Activated naive CD4-positive, alpha-beta T cell (primary cell): ENCODE measurements at places on chromosomes 12 and 14.

GRCh38 chr14:63203618-63204406 lies 431 bp upstream of the RHOJ start:
- no peak for DNase-seq

DNA sequence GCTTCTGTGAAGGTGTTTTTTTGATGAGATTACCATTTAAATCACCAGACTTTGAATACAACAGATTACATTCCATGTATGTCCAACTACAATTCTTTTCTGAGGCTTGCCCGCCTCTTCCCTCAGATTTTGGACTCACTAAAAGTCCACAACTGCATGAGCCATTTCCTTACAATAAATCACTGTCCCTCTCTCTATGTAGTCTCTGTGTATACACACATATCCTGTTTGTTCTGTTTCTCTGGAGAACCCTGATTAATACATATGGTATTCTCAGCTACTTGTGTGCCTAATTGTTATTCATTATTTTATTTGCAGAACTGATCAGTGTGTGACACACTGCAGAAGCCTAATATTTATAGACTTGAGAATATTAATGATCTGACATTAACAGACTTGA lies 2.4 kb upstream of the MIPOL1 start:
- DNase-seq = no peak

- no peak for DNase-seq
Measured at GRCh38 chr12:91040096-91040755, 17.6 kb downstream of the KERA start.

DNA sequence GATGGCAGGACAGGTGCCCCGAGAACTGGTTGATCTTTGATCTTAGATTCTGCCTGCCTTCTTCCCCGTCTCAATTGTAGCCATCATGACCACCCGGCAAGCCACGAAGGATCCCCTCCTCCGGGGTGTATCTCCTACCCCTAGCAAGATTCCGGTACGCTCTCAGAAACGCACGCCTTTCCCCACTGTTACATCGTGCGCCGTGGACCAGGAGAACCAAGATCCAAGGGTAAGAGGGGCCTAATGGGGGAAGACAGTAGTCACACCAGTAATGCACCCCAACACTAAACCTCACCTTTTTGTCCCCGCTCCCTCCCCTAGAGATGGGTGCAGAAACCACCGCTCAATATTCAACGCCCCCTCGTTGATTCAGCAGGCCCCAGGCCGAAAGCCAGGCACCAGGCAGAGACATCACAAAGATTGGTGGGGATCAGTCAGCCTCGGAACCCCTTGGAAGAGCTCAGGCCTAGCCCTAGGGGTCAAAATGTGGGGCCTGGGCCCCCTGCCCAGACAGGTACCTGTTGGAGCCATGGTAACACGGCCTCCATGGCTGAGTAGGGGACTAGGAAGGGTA lies 556 bp downstream of the TROAP start:
- DNase-seq = no peak

DNA sequence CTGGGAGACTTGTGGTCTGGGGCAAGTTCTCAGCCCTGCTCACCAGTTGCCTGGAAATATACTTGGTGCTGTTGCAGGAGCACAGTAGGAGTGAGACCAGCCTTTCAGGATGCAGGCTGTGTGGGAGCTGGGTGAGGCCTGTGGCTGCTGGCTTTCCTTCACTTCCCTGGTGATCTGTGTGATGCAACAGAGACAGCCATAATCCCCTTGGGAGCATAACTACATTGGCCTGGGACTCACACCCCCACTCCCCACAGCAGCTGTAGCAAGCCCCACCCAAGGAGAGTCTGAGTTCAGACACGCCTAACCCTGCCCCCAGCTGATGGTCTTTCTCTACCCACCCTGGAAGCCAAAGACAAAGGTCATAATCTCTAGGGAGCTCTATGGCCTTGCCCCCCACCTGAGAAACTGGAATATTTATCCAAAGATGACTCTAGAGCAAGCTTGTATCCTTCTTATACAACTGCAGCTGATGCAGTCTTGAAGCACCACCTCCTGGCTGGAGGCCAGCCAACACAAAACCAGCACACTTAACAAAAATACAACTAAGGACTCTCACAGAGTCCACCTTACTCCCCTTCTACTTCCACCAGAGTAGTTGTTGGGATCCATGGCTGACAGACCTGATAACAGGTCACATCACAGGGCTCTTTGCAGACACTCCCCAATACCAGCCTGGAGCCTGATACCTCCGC lies 190.4 kb upstream of the CPNE8 start:
- no peak for DNase-seq

DNA sequence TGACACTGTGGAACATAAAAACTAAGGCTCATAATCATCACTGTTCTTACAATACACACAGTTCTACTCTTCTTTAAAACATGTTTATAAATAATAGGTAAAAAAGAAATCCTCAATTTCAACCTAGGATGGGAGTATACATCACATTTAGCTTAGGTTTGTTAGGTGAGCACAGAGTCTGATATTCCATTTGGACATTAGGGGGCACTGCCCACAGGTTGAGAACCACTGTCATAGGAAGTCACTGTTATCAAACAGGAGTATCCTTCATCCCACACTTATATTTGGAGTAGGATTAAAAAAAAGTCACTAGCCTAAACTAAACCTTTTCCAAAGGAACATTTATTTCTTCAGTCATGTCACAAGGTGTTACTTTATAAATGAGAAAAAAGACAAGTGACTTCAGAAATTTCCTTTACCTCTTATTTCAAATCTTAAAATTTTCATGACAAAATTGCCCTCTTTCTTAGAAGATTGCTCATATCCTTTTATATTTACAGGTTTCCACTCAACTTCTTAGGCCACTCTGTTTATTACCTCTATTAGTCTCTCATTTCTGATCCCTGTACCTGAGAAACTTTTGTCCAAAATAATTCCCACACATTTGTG lies 240.6 kb downstream of the CPNE8 start:
- DNase-seq = no peak

DNA sequence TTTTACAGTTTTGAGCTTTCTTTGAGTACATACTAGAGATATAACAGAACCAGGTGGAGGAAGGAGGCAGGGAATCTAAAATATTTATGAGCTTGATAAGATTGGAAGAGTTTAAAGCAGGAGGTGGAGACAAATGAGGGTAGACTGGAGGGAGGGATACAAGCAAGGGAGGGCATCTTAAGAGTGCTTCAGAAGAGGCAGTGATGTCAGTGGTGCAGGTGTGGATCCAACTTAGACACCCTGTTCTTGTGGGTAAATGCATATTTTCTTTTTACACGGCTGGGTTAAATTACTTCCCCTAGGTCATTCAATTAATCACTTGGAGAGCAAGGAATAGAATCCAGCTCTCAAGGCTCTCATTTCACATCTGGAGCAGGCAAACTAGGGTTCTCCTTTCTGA lies 146.1 kb upstream of the LRIG3 start:
- DNase-seq = no peak

DNA sequence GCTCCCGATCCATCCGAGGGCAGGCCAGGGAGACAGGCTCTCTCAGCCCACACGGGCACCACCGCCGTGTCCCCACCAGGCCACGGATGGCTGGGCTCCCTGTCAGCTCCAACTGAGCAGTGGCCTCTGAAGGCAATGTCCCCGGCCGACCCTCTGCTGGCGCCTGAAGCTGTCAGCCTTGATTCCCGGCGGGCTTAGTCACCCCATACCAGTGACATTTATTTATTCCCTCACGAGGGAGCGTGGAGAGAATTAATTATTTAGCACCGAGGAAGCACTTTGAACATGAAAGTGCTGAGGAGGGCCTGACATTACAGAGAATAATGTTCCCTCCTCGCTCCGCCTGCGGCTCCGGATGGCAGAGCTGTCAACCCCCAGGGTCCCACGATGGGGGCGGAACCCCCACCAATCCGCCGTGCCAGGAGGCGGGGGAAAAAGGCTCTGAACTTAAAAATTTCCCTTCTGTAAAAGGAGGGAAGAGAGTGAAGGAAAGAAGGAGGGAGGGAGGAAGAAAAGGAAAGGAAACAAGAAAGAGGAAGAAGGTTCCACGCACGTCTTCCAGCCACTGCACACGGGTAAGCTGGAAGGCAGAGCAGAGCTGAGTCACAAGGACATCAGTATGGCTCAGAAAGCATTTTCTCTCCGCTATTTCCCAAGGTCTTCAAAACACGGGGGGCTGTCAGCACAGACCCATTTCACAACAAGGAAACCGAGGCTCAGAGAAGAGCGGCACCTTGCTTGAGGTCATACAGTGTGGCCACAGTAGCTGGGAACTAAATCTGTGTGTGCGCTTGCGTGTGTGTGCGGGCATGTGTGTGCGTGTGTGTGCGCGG lies 108.7 kb upstream of the NCOR2 start:
- no peak for DNase-seq

DNA sequence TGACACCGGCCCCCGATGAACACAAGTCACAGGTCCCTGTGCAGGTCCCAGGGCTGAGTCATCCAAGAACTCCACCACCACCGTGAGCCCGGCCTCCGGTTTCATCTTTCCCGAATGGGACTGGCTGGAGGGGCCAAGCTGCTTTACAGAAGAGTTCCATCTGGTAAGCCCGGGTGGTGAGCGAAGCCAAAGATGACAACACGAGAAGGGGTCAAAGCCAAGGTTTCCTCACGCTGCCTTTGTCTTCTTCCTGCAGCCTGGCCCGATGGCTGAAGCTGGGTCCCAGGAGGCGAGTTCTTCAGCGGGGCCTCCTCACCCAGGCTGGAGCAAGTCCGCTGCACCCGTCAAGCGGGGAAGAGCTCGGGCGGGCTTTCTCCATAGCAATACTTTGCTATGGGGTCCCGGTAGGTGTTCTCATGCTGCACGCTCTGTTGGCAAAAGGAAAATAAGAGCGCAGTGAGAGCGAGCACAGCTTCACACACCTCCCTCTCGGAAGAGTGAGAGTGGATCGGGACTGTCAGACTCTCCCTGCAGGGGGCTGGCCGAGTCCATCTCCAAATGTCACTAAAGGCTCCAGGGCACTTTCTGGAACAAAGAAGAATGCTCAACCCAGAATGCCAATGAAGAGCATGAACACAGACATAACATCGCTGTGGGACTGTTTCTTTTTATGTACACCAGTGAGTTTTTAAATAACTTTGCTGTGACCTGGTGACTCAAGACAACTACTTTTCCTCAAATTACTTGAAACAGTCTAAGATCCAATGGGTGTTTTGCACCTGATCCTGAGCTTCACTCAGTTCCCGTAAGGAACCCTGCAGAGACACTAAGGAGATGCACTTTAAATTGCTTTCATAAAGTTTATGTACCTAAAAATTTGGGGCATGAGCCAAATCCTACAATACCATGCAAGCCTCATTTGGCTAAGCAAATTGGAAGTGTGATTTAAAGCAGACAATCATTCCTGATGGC lies 20.1 kb downstream of the SPRING1 start:
- DNase-seq = no peak

DNA sequence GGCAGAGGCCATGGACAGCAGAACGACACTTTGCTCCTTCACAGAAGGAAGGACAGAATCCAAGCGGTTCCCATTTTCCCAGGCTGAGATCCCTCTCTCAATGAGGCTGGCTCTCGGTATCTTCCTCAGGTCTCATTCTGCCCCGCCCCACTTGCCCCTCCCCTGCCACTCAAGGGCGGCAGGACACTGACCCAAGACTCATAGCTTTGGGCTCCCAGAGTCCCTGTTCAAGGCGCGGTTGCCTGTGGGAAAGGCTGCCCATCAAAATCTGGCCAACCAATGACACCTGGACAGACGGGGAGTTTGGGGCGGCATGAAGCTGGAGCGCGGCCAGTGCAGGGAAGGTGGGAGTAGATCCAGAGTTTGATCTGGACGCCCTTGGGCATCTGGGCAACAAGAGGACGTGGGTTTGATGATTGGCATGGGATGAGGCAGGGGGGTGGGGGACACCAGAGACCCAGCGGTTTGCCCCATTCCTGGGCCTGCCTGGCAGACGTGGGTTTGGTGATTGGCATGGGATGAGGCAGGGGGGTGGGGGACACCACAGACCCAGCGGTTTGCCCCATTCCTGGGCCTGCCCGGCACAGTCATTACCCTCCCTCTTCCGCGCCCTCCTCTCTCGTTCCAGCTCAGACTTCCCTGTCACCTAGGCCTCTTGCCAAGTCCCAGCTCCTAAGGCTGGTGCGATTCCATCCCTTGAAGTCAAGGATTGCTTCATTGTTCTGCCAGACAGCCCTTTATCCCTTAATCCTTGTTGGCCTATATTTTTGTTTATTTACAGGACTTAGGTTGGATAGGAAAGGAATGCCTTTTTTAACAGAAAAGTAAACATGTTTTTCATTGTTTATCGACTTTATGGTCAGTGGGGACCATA lies 92.1 kb downstream of the NINJ2 start:
- no peak for DNase-seq
